Mammary epithelial cell (primary cell): ENCODE measurements at places on chromosomes 7 and 10. TPM values are rescaled to one million over a fixed set of nuclear protein-coding genes. Genes with fewer than 3 reads are reported as not detected.

GRCh38 chr7:154186811-154187210, 134.6 kb downstream of the DPP6 start:
- DNase-seq, result no peak

DNA sequence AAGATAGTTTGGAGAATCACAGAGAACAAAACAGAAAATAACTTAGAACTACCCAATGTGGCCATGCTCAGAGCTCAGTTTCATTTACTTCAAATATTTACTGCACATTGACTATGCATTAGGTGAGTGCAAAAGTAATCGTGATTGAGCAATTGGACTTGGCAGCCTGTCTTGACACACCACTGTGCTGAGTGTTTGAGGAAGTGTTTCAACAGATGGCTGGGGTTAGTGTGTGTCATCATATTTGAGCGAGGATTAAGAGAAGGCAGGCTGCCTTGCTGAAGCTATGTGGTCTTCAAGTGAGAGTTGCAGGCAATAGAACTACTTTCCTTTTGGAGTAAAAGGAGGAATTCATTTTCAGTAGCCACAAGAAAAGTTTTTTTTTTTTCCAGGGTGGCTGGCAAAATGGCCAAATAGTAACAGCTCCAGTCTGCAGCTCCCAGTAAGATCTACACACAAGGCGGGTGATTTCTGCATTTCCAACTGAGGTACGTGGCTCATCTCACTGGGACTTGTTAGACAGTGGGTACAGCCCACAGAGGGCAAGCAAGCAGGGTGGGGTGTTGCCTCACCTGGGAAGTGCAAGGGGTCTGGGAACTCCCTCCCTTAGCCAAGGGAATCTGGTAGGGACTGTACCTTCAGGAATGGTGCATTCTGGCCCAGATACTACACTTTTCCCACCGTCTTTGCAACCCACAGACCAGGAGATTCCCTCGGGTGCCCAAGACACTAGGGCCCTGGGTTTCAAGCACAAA, 37.6 kb downstream of the AKR1C4 start:
- peak; percentile 81 for DNase-seq

- DNase-seq, result peak; percentile 93
Measured at GRCh38 chr7:112556633-112557032, 75.8 kb downstream of the LSMEM1 start.

GRCh38 chr10:24209432-24209771, 464 bp downstream of the KIAA1217 start:
- peak; percentile 70 for DNase-seq

The STRIP2 gene
- total RNA-seq, result 12.5 and 13.0 TPM in 2 replicates
